Right cardiac atrium (tissue), 5 donors: ENCODE measurements at places on chromosomes 12 and 14. TPM values are rescaled to one million over a fixed set of nuclear protein-coding genes. Genes with fewer than 3 reads are reported as not detected.

DNA sequence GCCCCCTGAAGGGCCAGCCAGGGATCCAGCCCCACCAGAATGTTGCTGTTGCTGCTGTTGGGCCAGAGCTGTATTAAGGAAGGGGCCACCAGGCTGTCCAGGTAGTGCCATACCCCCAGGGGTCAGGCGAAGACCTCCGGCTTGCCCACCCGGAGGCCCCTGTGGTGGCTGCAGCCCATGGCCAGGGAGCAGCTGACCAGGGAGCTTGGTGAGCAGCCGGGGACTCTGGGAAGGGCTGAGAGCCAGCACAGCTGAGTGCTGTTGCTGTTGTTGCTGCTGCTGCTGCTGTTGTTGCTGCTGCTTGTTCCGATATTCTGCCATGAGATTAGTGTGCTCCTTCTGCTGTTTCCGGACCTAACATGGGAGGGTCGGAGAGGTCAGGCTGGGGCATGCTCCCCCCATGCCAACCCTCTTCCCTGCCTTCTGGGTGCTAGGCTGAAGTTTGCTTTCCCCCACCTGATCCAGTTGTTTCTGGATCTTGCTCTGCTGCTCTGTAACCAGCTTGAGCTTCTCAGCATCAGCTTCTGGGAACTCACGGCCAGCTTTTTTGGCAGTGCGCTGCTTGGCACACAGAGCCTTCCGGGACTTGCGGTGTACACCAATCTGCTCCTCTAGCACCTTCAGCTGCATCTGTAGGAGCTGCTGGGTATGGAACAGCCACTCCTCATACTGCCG is 15.2 kb upstream of the PRKAG1 start:
- DNase-seq, result no peak

- DNase-seq, result no peak
These were observed 76.9 kb downstream of the KICS2 start for GRCh38 chr12:64145226-64145625.

Gene PLCZ1
- total RNA-seq, result not detected

DNA sequence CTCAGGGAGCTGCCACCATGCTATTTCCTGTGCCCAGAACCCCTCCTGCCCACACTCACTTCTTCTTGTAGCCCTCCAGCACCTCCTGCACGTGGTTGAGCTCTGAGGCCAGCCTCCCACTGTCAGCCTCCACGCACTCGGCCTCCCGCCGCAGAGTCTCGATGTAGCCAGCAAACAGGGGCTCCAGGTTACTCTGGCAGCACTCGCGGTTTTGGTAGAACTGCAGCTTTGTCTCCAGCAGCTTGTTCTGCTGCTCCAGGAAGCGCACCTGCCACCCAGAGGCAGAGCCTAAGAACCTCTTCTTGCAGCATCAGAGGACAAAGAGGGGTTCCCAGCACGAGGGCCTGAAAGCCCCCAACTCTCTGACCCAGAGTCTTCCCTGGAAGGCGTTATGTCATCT is 2.1 kb downstream of the KRT83 start:
- DNase-seq, result no peak

DNA sequence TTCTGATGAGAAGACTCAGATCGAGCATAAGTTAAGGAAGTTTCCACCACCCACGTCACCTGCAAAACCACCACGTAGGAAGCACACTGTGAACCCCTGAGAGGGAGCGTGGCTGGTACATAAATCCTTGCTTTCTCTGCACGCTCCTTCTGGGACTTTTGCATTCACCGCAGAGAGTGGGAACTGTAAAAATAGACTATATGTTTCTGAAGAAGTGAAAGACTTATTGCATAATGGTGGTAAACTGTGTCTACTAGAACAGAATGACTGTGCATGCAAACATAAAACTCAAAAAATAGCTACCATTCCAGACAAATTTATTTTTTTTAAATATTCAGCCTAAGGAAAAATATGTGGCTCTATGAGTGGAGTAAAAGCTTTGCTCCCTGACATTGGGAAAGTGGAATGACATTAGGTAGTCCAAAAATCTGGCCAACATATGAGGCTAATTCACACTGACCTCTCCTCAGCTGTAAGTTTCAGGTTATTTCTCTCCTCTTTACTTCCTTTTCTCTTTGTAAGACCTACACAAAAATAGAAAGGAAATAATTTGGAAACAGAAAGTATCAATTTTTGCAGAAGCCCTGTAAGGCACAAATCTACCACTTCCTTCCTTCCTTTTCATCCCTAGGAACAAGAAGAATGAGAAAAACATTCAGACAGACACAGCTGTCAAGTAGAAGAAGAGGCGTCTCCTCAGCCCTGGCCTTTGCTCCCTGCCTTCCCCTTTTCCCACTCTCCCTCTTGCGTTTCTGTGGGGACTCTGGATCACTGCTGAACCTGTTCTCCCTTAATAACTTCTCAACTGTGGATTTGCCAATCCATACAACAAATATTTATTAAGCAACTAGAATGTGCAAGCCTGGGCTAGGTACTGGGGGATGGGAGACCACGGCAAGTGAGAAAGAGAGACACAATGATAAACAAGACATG is 264.3 kb upstream of the FOXN3 start:
- no peak for DNase-seq

Gene TMEM121
- total RNA-seq, result 3.5 TPM

GRCh38 chr12:45389426-45389825 is 173.5 kb downstream of the ANO6 start:
- DNase-seq, result no peak

Gene STYK1
- total RNA-seq, result not detected

DNA sequence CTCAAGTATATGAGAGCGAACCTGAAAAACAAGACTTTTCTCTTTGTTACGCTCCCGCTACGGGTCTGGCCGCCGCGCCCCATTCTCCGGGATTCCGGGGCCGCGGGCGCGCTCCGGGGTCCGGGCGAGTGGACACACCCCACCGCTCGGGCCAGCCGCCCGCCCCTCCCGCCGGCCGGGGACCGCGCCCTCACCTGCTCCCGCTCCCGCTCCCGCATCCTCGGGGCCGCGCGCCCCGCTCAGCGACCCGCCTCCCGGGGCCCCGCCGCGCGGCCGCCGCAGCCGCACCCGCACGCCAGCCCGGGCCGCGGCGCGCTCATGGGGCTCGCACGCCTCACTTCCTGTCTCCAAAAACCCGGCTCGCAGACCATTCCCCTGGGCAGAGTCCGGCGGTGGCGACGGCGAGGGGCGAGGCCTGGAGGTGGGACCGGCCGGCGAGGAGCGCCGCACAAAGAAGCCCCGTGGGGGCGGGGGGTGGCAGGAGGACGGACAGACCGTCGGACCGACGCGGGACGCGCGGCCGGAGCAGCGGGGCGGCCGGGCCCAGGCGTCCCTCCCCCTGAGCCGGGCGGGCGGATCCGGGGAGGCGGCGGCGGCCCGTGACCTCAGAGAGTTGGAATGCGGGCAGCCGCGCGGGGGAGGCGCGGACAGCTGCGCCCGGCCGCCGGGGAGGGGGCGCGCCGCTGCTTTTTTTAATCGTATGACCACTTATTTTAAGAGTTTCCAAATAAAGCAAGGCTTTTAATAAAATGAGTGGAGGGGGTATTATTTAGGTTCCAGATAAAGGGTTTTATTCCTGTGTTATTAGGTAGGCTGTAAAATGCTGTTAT is at the start of gene PTPN21:
Gene PTPN21, minus strand, starts transcription at position 551 of the 830 bp plus-strand sequence. CDS start 4,590 bp downstream, outside the sequence.
- peak; percentile 93 for DNase-seq

- no peak for DNase-seq
These were observed 107.0 kb downstream of the HECTD4 start for GRCh38 chr12:112275207-112275606.

Gene NCAPD2
- total RNA-seq, result 14.8 TPM
